ENCODE measurements at places on chromosomes 3 and 15. TPM values are rescaled to one million over a fixed set of nuclear protein-coding genes. Genes with fewer than 3 reads are reported as not detected.

PLD1 gene
- polyA plus RNA-seq: 1.7 TPM

ANKRD34C gene
- polyA plus RNA-seq: 0.01 TPM

ERC2 gene
- not detected for polyA plus RNA-seq

- no peak overlapping the region for H3K27ac ChIP-seq
- no peaks in the 10 kb centered on the region for H3K36me3 ChIP-seq
- no peaks in the 10 kb centered on the region for H3K27me3 ChIP-seq
These were observed 25.1 kb downstream of the ADCY5 start for GRCh38 chr3:123423806-123424205.

GRCh38 chr3:56702490-56703315 is 19.6 kb upstream of the TASOR start:
- no peaks in the 10 kb centered on the region for H3K36me3 ChIP-seq
- H3K4me1 ChIP-seq: no peaks in the 10 kb centered on the region
- H3K4me3 ChIP-seq: no peak overlapping the region
- no peak overlapping the region for H3K27ac ChIP-seq

Measured in psoas muscle (tissue), 8 donors.